ENCODE measurements at places on chromosomes 1 and 21.

GRCh38 chr1:105785021-105785420 is 1271.5 kb upstream of the PRMT6 start:
- DNase-seq, result no peak

DNA sequence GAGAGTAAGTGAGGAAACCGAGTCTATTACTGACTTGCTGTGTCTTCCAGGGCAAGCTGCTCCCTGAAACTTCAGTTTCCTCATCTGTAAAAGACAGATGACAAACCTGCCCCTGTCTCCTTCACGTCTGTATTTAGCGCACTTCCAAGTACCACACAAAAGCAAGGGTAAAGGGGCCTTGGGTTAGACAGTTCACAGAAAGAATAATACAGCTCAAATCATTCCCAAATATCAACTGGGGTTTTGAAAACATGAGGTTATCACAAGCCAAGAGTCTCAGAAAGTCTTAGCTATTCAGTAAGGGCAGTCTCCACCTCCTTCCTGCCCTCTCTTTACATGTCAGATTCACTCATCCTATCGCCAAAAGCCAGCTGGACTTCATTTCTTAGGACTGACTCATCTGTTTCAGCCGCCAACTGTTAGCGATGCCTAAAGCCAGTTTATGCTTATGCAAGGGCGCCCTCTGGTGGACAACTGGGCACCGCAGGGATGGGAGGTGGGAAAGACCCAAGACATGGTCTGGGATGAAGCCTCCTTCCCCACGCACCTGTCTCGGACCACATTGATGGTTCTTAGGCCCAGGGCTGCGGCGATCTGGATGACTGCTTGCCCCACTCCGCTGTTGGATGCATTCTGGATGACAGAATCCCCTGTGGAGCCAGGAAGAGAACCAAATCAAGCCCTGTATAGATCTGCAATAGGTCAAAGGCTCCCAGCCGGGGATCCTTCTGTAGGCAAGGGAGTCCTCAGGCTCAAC is 21.1 kb upstream of the SRSF4 start:
- peak; percentile 98 for DNase-seq

DNA sequence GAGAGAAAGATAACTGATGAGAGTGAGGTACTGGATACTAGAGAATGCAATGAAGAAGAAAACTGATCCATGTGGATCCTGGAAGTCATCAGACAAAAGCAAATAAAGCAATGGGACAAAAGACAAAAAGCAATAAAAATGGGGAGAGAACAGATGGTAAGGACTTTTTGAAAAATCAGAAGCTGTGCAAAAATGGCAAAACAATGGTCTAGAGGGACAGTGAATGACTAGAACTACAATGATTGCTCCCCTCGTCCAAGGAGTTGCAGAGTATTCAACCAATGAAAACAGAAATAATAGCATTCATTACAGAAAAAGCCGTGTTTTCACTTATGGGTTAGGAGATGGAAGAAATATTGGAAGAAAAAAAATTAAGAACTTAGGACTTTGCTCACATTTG is 18.5 kb downstream of the LUZP1 start:
- no peak for DNase-seq

DNA sequence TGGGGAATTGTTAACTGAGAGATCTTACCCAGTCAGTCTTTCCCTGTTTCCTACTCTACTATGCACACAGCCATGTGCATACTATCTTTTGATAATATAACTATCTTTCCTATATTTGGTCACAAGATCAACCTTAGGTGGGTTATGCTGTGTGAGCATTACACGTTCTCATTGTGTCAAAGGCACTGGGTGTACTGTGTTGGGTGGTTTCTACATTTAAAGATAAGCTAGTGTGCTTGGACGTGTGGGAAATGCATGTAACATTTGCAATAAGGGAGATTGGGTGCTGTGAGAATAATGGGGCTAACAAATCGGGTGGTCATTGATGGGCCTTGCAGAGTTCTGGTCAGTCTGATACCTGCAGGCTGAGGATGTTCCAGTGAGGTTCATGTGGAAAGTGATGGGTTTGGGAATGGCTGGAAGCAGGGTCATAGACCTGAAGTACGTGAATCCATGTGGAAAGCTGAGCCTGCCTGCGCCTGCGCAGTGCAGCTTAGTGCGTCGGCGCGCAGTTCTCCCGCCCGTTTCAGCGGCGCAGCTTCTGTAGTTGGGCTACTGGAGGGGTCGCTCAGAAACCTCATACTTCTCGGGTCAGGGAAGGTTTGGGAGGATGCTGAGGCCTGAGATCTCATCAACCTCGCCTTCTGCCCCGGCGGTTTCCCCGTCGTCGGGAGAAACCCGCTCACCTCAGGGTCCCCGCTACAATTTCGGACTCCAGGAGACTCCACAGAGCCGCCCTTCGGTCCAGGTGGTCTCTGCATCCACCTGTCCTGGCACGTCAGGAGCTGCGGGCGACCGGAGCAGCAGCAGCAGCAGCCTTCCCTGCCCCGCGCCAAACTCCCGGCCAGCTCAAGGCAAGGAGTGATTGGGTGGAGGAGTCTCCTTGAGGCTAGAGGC is at the start of gene MSH4:
TSS of gene MSH4 (plus strand) at position 507 of the 897 bp plus-strand sequence. CDS start at position 611, 104 bp downstream.
- DNase-seq, result peak; percentile 12

DNA sequence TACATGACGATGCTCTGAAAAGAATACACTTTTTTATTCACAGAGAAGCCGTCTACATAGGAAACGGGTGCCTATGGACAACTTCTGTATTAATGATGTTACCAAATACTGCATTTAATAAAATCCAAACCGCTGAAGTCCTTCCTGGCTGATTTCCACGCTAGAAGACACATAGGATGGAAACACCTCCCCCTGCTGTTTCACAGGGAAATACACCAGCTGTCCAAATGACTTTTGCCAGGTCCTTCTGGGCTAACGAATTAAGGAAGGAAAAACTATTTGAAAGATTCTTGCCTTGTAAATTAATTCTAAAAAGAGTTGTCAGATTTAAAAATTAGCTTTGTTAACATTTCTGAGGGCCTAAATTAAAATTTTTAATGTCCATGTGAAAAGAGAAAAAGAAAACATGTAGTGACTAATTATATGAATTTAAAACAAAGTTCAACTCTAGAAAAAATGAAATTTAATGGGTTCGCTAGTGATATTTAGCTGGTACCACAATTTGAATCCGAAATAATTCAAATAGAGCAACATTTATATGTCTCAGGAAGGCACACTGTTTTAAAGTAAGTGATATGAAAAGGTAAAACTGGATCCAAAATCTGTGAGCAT is 146.0 kb downstream of the RERE start:
- DNase-seq, result peak; percentile 78

DNA sequence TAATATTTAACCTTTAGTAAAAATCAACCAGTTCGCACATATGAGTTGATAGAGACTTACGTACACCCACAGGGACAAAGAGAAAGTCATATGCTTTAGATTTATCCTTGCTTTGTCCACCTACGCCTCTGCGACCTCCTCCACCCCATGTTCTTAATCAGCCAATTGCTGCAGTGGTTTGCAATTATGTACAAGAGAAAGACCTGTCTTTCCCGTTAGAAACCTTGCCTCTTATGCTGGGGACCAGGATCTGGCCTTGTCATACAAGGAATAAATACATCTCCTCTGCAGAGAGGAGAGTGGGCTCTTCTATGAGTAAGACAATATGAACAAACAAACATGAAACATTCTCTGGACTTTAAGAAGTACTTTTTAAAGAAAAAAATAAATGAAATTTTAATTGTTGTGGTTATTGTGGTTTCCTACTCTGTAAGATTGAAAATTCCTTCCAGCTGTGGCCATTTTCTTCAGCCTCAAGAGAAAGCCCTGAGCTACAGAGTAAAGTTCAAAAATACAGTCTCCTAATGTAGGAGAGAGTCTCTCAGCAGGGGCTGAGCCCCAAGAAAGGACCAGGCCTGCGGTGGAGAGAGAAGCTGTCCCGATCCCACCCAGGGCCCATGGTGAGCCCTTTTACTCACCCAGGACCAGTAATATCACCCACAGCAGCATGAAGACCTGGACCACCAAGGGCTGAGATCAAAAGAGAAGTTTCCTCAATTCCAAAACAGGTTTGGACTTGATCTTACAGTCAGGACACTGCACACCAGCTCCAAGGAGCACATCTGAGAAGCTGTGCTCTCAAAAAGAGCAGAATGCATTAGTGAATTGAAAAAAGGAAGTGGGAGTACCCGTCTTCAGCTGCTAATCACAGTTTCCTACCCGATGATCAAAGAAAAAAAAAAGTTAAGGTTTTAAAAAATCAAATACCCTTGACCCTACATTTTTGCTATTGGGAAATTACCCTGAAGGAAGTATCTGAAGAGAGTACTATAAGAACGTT is at the start of gene FCRL5:
TSS of gene FCRL5 (minus strand) at position 822 of the 1,000 bp plus-strand sequence. CDS start at position 669, 153 bp downstream.
- DNase-seq, result no peak

- no peak for DNase-seq
These were observed 583.8 kb downstream of the NPHP4 start for GRCh38 chr1:5408401-5408800.

DNA sequence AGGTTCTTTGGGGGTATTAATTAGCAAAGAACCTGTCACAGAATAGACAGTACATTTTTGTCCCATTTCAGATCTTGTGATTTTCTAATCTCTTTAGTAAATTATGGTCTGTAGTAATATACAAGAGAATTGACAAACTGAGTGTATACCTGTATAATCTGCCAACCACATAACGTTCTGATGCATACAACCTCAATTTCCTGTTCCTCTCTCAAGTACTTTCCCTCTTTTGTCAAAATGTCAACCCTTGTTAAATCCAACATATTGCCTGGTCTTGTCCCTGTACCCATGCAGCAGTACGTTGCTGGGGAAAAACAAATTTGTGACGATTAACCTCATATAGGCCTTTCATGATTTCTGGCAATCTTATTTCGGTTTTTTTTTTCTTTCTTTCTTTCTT is 1.1 kb downstream of the ARV1 start:
- no peak for DNase-seq

GRCh38 chr1:151289991-151290708 is 8.1 kb downstream of the ZNF687 start:
- no peak for DNase-seq

- no peak for DNase-seq
These were observed 45.3 kb upstream of the SIPA1L2 start for GRCh38 chr1:232675260-232675659.

DNA sequence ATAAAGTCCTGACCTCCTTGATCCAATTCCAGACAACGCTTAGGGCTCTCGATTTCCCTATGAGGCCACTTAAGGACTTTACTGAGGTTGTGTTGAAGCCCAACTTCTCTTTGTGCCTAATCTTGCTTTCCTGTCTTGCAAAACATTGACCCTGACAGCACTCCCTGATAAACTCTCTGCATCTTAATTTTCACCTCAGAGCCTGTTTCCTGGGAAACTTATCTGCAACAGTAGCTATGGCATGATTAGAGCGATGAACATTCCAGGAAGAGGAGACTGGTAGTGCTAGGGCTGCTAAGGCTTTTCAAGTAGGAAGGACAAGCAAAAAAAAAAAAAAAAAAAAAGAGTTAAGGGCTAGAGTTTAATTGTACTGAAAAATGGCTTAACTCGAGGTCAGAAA is 118.9 kb downstream of the RGS21 start:
- no peak for DNase-seq

DNA sequence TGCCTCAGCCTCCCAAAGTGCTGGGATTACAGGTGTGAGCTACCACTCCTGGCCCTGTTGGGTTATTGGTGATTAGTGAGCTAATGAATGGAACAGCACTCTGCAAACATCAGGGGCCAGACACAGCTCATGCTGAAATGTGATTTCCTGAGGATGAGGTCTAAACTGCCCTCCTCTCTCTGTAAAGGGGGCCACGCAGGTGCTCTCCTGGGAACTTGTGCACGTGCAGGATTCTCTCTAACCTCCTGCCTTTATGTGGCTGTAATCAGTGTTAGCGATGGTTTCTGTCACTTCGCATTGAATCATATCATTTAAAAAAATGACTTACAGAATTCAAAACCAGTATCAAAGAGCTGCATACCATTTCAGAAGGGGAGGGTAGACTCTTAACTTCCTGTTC is 3.6 kb downstream of the GPR157 start:
- no peak for DNase-seq

GRCh38 chr1:173445164-173445563 is 32.0 kb upstream of the PRDX6 start:
- DNase-seq, result no peak

DNA sequence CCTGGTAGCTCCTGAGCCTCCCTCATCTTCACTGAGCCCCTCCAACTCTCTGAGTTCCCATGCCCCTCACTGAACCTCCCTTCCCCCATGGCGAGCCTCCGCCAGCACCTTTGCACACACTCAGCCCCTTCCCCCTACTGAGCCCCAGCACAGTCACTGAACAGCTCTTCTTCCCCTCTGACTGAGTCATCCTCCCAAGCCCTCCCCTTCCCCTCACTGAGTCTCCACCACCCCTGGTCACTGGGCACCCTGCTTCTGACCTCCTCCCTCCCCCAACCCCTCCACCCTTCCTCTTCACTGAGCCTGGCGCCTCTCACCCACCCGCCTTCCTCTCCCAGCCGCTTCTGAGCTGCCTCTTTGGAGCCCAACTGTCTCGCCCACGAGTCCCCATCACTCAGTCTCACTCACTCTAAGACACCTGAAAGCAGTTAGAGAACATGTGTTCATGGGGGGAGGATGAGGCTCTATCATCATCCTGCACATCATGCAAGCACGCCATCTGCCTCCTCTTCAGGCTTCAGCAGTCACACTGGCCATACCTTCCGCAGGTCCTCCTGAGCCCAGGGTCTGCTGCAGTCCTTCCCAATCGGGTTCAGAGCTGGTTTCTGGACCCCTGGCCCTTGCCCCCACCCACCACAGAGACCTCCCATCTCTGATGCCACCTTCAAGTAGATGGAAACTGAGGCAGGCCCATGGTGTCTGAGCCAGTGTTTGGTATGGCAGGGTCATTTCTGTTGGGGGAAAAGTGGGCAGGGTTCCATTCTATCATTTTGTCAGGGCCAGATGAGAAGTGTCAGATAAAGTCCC is 2.0 kb upstream of the TRNP1 start:
- DNase-seq, result peak; percentile 79

DNA sequence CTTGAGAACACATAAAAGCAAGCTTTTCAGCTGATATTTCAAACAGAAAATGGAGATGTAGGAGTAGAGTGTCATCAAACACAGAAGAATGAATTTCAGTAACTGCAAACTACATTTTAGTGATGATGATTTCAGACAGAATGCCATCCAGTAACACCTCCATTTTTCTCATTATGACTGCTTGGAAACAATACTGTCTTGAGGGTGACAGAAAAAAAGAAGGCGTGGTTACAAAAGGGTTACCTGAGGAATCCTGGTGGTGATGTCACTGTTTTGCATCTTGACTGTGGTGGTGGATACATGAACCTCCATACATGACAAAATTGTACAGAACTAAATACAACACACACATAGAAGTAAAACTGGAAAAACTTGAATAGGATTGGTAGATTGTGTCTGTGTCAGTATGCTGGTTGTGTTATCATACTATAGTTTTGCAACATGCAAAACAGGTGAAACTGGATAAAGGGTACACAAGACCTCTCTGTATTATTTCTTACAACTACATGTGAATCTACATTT is 375.9 kb downstream of the PTBP2 start:
- DNase-seq, result no peak

DNA sequence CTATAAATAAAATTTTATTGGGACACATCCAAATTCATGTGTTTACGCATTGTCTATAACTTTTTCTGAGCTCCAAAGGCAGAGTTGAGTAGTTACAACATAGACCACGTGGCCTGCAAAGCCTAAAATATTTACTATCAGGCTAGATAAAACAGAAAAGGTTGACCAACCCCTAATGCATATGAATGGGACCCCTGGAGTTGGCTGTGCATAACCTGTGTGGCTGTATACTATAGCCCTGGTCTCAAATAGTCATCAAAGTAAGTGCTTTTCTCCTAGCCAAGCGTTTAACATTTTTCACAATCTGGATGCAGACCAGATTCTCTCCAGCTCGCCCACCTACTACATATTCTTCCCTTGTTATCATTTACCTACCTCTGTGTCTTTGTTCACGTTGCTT is 60.4 kb downstream of the CYYR1 start:
- no peak for DNase-seq

Measured in fibroblast of upper back skin (primary cell).